CD4-positive, alpha-beta T cell treated with Interleukin-6 at 100 ng/mL for 8 hours (primary cell): ENCODE measurements at places on chromosomes 7 and 10.

- DNase-seq, result no peak
These were observed 142.6 kb downstream of the GRK5 start for GRCh38 chr10:119349937-119350501.

GRCh38 chr10:21517134-21518031 lies 8.1 kb downstream of the SKIDA1 start:
- no peak for DNase-seq

GRCh38 chr7:37047260-37047659 lies 323.0 kb upstream of the AOAH start:
- no peak for DNase-seq

- DNase-seq, result no peak
These were observed 138.6 kb downstream of the RGS10 start for GRCh38 chr10:119403921-119404320.

- DNase-seq, result no peak
These were observed 17.8 kb upstream of the LCOR start for GRCh38 chr10:96814264-96814663.

GRCh38 chr7:5657901-5658300 lies 123.6 kb downstream of the RNF216 start:
- DNase-seq, result no peak

GRCh38 chr10:127283017-127283416 lies 86.6 kb upstream of the INSYN2A start:
- no peak for DNase-seq

GRCh38 chr7:44569959-44570358 lies 3.7 kb downstream of the DDX56 start:
- DNase-seq, result no peak

GRCh38 chr7:28032738-28033380 lies 147.7 kb downstream of the JAZF1 start:
- DNase-seq, result no peak

GRCh38 chr10:120486671-120487205 lies 29.7 kb downstream of the PLPP4 start:
- no peak for DNase-seq
